ENCODE measurements at places on chromosomes 2 and 18.
A peak's percentile ranks its signal among the peaks of the same experiment; 100 is the strongest.

DNA sequence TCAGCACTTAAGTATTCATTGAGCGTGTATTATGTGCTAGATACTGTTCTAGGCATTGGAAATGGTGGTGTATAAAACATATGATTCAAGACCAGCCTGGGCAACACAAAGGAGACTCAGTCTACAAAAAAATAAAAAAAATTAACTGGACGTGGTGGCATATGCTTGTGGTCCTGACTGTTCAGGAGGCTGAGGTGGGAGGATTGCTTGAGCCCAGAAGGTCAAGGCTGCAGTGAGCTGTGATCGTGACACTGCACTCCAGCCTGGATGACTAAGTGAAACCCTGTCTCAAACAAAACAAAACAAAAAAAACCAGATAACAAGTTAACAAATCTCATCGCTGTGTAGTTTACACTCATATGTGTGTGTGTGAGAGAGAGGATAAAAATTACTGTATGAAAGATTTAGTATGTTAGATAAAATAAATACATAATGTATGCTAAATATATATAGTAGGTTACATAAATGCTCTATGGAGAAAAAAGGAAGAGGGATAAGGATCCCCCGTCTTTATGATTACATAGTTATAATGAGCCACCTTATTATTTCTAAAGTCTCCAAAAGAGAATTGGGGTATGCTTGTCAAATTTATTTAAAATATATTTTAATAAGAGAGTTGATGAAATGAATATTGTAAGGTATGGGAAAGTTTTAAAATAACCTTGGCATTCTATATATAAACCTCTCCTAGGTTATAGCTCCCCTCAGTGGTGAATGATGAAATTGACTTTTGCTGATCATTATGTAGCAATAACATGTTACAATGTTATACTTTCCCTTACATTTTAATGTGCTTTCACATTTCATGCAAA is 69.2 kb downstream of the EHBP1 start:
- DNase-seq: peak; percentile 80

DNA sequence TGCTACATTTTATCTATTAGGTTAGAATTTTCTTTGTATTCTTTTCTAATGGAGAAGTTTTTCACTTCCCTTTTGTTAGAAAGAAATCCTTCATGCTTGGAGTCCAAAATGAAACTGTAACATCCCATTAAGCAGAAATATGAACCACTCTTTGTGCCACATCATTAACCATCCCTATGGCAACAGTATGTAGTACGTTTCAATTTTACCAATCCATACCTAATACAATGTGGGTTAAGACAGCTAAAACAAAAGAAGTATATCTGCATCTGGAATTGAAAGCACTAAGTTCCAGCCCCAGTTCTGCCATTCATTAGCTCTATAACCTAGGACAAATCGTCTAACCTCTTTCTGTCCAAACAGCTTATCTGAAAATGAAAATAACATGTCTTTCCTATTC is 409.2 kb upstream of the SPHKAP start:
- no peak for DNase-seq

- DNase-seq: no peak
These were observed 75.4 kb upstream of the AQP4 start for GRCh38 chr18:26940744-26941398.

DNA sequence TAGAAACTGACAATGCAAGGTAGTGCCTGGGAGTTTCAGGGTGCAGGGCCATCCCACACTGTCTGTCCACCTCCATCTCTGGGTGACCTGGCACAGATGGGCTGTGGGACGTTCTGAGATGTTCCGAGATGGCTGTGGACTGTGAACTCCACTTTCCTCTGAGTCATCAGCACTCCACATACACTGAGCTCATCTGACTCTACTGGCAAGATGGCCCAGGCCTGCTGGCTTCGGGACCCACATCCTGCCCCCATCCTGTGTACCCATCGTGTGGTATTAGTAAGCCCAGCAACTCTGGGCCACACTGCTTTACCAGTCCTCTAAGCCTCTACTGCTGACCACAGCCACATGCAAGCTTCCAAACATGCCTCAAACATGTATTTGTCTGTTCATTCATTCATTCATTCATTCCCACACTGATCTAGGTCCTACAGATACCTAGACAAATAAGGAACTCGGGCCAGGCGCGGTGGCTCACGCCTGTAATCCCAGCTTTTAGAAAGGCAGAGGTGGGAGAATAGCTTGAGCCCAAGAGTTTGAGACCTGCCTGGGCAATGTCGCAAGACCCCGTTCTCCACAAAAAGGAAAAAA is 124.8 kb upstream of the CXCR4 start:
- peak; percentile 41 for DNase-seq

- no peak for DNase-seq
These were observed 84.8 kb upstream of the CRIM1 start for GRCh38 chr2:36270758-36271157.

DNA sequence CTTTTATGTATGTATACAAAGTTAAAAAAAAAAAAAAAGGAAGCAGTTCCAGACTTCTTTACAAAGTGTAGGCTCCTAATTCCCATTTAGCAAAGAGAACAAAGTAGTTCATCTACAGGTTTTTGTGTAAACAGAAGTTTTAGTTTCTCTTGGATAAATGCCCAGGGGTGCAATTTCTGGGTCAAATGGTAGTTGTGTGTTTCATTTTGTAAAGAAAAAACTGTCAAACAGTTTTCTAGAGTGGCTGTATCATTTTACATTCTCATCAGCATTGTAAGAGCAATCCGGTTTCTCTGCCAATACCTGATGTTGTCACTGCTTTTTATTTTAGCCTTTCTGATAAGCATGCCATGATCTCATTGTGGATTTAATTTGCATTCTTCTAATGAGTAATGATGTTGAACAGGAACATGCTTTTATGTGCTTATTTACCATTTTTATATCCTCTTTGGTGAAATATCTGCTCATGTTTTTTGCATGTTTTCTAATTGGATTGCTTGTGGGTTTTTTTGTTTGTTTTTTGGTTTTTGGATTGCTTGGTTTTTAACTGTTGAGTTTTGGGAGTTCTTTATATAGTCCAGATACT is 16.6 kb upstream of the PSME4 start:
- DNase-seq: no peak

DNA sequence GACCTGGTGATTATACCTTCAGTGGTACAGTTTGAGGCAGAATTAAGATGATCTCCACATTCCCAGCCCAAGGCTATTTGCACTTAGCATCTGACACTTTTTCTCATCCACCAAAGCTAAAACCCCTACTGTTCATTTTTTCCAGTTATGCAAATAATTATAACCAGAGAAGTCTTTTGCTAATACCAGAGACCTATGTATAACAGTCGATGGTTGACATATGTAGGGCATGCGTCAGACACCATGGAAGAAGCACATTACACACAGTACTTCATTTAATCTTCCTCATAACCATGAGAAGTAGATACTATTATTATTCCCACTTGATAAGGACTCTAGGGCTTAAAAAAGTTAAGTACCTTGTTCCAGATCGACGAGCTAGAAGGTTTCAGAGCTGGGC is 36.5 kb downstream of the AP1S3 start:
- DNase-seq: no peak

- DNase-seq: no peak
These were observed 41.1 kb upstream of the VIT start for GRCh38 chr2:36655453-36655852.

DNA sequence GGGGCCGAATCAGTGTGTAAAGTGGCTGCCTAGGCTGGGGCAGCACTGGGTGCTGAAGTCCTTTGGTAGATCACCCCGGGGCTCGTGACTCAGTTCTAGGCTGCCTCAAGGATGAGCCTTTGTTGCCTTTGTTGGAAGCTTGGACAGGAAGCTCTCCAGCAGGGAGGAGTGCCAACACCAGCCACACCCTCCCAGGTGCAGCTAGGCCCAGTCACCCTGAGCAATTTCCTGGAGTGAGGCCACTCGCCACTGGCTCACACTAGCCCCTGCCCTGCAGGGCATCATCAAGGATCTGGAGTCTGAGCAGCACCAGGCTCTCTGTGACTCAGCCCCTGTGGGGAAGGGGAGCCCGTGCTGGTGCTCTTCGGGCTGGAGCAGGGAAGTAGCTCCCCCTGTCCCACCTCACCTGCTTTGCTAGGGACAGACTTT is 6.7 kb upstream of the SDC1 start:
- DNase-seq: no peak

DNA sequence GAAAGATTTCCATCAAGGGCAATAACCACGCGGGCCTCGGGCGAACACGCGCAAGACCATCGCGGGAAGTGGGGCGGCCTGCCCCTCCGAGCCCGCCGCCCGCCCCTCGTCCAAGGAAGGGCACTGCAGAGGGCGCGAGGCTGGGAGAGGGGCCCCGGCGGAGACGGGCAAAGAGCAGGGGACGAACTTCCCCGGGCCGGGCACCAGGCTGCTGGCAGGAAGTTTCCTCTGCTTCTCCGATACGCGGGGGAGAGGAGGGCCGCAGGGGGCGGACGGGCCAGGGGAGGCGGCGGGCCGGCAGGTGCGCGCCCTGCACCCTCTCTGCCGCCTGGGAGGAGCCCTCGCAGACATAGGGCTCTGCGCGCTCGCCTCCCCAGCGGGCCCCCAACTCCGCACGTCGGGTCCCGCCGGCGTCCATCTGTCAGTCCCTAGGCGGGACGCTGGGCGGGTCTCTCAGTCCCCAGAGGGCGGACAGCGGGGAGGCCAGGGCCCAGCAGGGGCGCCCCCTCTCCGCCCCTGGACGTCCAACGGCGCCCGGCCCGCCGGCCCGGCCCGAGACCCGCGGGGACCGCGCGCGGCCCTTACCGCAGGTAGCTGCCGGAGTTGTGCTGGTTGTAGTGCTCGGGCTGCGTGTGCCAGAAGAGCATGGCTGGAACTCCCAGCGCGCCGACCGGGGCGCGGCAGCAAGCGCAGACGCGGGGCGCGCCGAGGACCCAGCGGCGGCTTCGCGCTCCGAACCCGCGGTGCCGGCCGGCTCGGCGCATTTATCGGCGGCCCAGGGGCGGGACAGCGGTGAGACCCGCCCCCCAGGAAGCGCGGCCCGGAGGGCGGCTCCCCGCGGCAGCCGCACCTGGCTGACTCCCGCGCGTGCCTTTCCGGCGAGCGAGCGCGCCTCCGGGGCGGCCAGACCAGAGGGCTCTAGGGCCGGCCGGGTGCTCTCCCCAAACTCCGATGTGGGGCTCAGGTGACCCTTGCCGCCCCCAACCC is at the start of gene TFCP2L1:
Gene TFCP2L1 (minus strand): TSS at position 740 of the 987 bp plus-strand sequence. CDS start 93 bp downstream, at position 647.
- DNase-seq: peak; percentile 33

- no peak for DNase-seq
These were observed 570.1 kb upstream of the SYT4 start for GRCh38 chr18:43847164-43848091.

- DNase-seq: no peak
These were observed 10.3 kb upstream of the CERKL start for GRCh38 chr2:181667234-181667633.

- no peak for DNase-seq
These were observed 129.5 kb upstream of the TTC27 start for GRCh38 chr2:32498306-32498705.

GRCh38 chr2:72057308-72057707 is 90.4 kb downstream of the CYP26B1 start:
- no peak for DNase-seq

DNA sequence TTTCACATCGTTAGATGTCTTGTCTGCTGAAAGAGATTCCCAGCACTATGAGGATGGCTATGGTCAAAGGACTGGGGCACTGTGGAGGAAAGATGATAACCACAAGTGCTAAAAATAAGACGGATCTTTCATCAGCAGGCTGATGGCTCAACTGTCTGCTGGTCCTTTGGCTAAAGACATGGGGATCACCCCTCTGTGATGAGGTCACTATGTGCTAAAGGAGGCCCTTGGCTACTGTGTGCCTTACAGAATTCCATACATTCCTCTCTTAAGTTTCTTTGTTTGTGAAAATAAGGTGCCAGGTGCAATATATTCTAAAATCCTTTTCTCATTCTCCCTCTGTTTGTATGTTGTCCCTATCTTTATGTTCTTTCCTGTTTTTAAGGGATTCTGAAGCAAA is 39.7 kb upstream of the LYPD6 start:
- DNase-seq: no peak

DNA sequence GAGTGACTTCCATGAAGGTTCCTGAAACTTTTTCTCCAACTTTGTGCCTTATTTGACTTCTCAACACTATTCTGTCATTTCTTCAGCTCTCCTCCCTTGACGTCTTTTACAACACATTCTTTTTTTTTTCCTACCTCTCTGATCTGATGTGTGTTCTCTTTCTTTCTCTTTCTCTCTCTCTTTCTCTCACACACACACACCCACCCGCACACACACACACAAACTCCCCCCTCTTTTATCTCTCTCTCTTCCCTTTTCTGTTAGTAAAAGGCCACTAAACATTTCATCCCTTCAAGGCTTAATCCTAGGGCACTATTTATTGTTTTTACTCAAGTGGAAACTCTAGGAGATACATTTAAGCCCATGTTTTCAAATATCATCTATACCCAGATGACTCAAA is 107.8 kb upstream of the CNTNAP5 start:
- no peak for DNase-seq

GRCh38 chr2:70620020-70620419 is 66.4 kb upstream of the TGFA start:
- no peak for DNase-seq

- DNase-seq: peak; percentile 71
These were observed 83.5 kb downstream of the HRH4 start for GRCh38 chr18:24543795-24544498.

- DNase-seq: no peak
These were observed 31.1 kb upstream of the PAX8 start for GRCh38 chr2:113309655-113310387.

- DNase-seq: no peak
These were observed 231.6 kb upstream of the NT5C1B start for GRCh38 chr2:18820966-18821365.

GRCh38 chr2:86280191-86280667 is 57.2 kb downstream of the REEP1 start:
- no peak for DNase-seq

DNA sequence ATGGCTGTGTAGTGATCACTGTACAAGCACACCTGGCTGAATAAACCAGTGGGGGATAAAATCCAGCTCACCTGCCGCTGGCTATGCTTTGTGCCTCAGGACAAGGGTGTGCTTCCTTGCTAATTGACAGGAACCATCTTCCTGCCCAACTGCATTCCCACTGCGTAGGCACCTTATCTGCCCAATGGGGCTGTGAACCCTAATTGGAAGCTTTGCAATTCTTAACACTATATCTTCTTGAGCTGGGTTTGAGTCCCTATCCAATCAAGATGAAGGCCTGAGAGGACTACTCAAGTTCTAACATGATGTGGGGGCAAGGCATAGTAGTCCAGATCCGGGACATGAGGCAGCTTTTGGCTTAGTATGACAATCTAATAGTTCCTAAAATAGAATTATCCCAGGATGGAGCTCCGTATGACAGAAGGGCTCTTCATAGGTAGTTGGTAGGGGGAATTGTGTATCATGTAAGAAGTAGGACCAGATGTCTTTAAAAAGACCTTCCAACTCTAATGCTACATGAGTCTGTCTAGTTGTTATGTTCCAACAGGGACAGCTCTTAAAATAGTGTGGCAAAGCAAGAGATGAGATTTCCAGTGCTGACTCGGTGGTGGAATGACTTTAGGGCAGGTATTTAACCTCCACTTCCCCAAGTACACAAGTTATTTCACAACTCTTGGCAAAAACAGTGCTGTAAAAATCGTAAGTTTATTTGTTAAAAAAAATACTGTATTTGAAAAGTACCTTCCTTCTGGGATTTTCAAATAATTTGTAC is 2.3 kb upstream of the TMEM150A start:
- no peak for DNase-seq

GRCh38 chr18:49321797-49322461 is 138.5 kb downstream of the DYM start:
- no peak for DNase-seq
